Progenitor cell of endocrine pancreas (in vitro differentiated cells): ENCODE measurements at places on chromosomes 12 and 14. TPM values are rescaled to one million over a fixed set of nuclear protein-coding genes. Genes with fewer than 3 reads are reported as not detected.
A peak's percentile ranks its signal among the peaks of the same experiment; 100 is the strongest.

The LUM gene
- total RNA-seq = 0.16 TPM in 1 of 2 replicates, not detected in the other

DNA sequence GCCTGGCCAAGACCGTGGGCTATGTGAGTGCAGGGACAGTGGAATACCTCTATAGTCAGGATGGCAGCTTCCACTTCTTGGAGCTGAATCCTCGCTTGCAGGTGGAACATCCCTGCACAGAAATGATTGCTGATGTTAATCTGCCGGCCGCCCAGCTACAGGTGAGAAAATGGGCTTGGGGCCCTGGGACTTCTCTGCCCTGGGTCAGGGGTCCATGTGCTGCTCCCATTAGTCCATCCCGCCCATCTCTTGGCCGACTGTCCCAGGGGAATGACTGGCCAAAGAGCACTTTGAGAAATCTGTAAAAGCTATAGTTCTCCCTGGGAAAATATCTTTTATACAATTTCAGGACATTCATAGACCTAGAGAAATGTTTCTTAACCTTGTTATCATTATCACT lies 63.5 kb downstream of the ACACB start:
- no peak for DNase-seq

GRCh38 chr14:61643555-61643954 lies 51.8 kb upstream of the HIF1A start:
- DNase-seq = no peak

The RPL10L gene
- total RNA-seq = not detected in 2 replicates

DNA sequence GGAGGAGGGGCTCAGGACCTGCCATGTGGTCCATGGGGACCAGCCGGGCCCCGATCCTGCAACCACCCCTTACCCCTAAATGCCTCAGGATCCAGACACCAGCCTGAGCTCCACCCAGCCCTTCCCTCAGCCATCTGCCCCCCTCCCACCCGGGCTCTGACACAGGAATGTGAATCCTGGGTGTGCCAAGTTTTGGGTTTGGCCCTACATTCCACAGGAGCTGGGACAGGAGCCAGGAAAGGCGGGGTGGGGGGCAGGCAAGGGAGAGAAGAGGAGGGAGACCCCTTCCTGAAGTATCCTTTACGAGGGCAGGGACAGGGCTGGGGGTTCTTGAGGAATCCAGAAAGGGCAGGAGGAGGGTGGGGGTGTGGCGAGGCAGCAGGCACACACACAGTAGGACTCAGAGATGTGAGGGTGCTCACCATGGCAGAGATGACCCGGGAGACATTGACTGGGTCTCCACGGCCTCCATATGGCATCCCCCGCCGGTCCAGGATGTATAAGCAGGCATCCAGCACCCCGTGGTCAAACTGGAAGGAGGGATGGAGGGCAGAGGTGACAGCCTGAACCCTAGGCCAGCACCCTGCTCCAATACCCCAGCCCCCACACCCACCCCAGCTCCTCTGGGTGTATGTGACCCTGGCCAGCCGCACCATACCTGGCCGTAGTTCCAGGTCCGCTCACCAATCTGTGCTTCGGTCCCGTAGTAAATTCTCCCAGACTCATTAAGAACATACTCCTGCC lies 3.5 kb downstream of the TGM1 start:
- DNase-seq = no peak

DNA sequence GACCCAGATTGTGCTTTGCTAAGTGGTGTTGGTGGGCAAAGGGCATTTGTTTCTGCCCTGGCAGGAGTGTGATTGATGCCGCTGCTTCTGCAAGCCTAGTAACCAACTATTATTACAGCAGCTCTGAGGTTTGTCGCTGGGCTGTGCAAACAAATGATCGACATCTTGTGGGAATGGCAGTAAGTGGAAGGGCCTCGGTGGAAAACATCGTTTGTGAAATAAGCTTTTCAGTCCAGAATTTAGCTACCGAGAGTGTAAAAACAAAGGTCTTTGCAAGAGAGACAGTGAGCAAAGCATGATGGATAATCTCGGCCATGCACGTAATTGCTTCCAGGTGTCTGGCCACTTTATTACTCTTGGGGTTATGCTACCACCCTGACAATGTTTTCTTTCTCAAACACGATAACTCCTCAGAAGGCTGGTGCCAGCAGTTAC lies 397.7 kb upstream of the PRICKLE1 start:
- DNase-seq = peak; percentile 21

The RNFT2 gene
- total RNA-seq = 31.6 and 32.1 TPM in 2 replicates

The PTPN21 gene
- total RNA-seq = 40.0 and 42.1 TPM in 2 replicates

GRCh38 chr12:71069311-71069710 lies 88.5 kb downstream of the TSPAN8 start:
- no peak for DNase-seq

The TCL1B gene
- not detected in 2 replicates for total RNA-seq

GRCh38 chr12:123127182-123127495 lies 23.8 kb downstream of the PITPNM2 start:
- no peak for DNase-seq

GRCh38 chr14:71703477-71703876 lies 228.8 kb upstream of the RGS6 start:
- DNase-seq = no peak

DNA sequence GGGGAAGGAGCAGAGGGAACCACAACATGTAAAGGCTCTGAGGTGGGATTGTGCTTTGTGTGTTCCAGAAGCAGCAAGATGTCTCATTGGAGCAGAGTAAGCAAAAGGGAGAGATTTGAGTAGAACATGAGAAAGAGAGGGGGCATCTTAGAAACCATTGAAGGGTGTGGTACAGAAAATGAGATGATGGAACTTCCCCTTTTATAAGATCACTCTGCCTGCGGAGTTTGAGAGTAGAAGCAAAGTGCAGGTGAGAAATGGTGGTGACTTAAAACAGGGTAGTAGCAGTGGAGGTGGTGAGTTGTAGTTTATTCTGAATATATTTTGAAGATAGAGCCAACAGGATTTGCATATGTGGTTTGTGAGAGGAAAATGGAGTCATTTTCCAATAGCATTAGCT lies 56.0 kb downstream of the FBXO34 start:
- no peak for DNase-seq

The MFAP5 gene
- total RNA-seq = not detected in 2 replicates

The KRT77 gene
- total RNA-seq = not detected in 2 replicates

The PARP2 gene
- 32.2 and 35.6 TPM in 2 replicates for total RNA-seq

- DNase-seq = no peak
Measured at GRCh38 chr12:57066245-57066644, 12.3 kb downstream of the NEMP1 start.

DNA sequence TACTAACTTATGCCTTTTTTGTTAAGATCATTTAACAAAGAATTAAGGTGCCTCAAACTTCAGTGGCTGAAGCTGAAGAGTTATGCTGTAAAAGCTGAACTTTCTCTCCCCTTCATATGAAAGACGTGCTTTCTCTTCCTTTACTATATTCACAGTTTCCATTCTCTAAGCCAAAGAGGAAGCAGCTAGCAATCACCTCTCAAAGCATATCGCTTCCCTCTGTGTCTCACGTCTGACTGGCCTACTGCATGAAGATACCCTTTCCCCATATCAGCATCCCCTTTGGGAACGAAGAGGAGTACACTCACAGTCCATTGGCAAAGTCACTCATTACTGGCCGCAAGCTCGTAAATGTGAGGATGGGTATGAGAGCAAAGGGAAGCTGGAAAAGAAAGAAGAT lies 34.9 kb downstream of the SLC11A2 start:
- no peak for DNase-seq

The DYRK4 gene
- 27.6 and 30.8 TPM in 2 replicates for total RNA-seq

The REM2 gene
- 10.0 and 11.3 TPM in 2 replicates for total RNA-seq

DNA sequence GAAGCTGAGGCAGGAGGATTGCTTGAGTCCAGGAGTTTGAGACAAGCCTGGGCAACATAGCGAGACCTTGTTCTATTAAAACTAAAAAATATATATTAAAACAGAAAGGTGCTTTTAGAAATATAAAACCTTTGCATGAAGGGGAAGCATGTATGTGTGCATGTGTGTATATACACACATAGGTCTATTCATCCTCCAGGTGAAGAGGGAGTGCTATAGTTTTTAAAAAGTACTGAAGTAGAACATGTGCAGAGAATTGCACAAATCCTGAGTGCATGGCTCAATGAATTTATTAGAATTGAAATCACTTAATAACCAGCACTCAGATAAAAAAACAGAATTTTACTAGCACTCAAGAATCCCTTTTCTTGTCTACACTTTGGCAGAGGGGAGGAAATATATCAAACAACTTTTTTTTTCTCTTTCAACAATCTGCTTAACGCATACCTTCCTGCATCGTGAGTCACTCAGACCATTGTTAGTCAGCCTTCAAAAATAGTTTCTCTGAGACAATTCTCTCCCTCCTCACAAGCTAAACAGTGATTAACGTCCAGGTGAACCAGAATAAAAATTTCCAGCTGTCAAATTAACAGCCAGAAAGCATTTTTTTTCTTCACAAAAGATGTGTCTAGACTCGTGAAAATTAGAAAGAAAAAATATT lies 17.7 kb upstream of the NEDD1 start:
- DNase-seq = no peak

DNA sequence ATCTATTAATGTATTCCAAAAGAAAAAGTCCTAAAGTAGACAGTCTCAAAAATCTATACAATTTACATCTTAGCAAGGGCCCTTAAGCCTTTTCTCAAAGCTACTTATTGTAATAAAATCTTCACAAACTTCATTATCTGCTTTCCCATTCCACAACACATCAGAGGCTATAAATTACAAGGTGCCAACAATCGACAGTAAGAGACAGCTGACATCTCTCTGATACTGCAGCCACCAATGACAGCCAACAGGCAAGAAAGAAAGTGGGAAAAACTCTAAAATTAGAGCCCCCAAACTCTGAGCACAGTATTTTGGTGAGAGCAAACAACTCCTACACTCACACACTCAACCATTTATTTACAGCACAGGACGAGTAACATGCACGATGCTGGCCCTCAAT lies 2.2 kb downstream of the ANGEL1 start:
- no peak for DNase-seq

The SMIM41 gene
- total RNA-seq = not detected in 2 replicates

GRCh38 chr12:24945039-24945438 lies 3.9 kb downstream of the BCAT1 start:
- DNase-seq = no peak

DNA sequence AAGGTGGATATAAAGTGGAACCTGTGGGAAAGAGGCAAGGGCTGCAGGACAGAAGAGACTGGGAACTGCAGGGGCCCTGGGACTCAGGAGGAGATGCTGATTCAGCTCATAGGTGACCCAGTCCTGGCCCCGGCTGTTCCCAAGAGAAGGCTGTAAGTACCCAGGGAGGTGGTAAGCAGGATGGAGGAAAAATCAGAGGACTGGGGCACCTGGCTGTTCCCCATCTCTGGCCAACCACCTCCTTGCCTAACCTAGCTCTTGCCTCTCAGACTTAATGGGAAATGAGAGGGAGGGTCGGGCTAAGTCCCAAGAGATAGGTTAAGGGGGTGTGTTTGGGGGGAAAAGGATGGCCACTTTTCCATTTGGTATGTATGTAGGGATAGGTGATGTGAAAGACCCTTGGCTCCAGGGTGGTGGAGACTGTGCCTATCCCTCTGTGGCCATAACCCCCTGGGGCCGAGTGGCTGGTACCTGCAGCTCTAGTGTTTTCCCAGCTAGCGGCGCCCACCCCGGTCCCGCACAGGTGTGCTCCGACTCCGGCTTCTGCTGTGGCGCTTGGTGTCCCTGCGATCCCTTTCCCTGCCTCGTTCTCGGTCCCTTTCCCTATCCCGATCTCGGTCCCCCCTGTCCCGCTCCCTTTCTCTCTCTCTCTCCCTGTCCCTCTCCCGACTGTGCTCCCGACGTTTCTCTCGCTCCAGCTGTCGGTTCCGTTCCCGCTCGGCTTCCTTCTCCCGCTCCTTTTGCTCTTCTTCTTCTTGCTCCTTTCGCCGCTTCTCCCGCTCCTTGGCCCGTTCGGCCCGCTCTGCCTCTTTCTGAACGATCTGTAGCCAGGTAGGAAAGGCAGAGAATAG lies 1.6 kb upstream of the CDH24 start:
- no peak for DNase-seq

DNA sequence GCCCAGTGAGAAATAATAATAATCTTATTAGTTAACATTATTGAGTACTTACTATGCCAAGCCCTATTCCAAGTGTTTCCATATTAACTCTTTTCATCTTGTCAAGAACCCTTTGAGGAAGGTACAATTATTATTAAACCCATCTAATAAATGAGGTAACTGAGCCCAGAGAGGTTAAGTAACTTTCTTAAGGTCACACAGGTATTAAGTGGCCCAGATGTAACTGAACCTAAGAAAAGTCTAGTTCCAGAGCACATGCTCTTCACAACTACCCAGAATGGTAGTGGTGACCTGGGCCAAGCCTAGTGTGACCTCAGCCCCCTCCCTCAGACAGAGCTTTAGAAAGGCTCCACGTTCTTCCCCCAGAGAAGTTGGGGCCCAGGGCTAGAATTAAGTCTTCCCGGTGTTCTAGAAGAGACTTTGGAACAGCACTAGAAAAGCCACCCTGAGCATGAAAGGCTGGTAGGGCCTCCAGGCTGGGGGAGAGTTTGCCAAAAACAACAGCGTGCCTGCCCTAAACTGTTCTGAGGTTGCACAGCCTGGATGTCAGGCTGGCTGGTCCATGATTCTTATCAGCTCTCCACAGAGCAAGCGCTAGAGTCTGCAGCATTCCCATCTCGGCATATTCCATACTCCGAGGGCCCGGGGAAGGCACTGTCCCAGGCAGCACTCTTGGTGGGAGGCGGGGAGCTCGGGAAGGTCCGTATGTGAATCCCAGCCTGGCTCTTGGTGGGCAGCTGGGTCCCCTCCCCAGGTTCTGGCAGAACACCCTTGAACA lies 41.3 kb upstream of the CTDSP2 start:
- DNase-seq = no peak

- DNase-seq = no peak
Measured at GRCh38 chr12:52415870-52416750, 10.0 kb upstream of the KRT82 start.

DNA sequence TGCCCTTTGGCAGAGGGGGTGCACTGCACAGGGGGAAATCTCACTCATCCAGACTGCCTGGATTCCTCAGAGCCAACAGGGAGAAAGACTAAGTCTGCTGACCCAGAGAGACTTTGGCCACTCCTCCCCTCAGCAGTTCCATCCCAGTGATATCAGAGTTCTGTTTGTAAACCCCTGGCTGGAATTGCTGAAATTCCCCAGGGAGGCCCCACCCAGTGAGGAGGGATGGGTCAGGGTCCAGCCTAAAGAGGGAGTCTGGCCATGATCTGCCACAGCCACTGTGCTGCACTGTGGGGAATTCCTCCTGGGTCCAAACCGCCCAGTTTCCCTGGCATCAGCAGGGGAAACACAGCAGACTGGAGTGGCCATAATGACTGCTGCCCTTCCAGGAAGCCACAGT lies 54.9 kb upstream of the USP15 start:
- no peak for DNase-seq

GRCh38 chr12:77315407-77315806 lies 250.0 kb upstream of the E2F7 start:
- DNase-seq = no peak

DNA sequence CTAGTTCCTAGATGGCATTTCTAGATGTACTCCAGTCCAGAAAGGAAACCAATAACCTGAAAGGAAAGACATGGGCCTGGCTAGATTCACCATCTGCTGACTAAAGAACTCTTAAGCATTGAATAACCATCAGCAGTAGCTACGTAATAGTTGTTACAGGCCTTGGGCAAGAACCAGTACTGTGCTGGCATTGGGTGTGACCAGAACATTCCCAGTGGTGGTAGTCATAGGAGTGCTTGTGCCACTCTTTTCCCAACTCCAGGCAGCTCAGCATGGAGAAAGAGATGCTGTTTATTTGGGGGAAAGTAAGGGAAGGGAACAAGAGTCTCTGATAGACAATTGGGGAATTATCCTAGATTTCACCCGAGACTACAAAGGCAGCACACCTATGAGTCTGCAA lies 333.3 kb downstream of the SLC16A7 start:
- no peak for DNase-seq
